ENCODE measurements at places on chromosomes 11 and 22.

GRCh38 chr11:123454796-123455195 is 24.7 kb downstream of the GRAMD1B start:
- no peak for DNase-seq

GRCh38 chr11:96309643-96310017 is 33.4 kb downstream of the MAML2 start:
- no peak for DNase-seq

DNA sequence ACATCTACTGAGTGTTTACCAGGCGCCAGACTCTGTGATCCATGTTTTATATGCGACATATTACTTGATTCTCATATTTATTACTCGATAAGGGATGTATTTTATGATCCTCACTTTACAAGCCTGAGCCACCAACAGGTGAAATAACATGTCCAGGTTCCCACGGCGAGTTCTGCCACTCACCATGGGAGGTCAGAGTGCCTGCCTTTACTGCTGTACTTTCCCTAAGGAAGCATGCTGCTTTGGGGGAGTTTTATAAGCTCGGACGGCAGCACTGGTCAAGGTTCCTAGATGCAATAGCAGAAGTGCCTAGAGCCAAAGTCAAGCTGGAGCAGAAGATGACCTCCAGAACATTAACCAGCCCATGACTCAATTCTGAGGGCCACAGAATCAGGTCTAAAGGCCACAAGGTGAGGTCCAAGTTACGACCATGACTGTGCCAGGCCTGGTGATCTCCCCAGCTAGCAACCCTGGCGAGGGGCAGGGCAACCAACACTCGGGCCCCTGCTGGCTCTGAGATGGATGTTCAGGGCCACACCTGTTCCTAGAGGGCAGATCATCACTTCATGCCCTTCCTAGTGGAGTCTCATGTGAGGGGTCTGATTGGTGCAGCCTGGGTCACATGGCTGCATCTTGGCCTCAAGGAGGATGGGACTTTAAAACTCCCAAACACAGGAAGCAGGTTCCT is 14.2 kb downstream of the IFT27 start:
- DNase-seq = no peak

DNA sequence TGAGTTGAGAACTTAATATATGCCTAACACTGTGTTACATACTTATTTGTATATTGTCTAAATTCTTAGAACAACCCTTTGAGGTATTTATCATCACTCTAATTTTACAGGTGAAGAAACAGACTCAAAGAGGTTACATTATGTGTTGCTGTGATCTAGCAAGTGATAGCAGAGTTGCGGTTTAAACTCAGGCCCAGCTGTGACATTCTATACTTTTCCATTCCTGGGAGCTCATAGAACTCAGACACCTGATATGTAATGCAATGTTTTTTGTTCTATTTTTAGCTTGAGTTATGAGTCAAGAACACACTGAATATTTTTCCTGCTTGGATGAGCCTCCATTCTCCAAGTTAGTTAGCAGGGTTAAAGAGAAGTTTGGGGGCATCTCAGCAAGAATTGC is 449.7 kb upstream of the DDI1 start:
- no peak for DNase-seq

DNA sequence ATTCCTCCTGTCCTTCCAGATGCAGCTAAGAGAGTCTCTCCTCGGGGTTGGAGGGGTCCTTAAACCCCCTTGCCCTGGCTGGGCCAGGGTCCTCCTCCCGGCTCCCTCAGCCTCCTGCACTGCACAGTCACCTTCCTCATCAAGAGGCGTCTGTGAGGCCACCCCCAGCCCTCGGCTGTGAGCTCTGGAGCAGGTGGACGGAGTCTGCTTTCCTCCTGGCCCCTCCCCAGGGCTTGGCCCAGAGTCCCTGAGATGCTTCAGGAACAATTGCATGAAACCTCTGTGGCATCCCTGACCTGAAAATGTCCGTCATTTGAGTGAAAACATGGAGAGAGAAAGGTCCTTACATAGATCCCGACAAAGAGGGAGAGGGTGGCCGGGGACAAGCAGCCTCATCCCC is 6.7 kb upstream of the FGF3 start:
- no peak for DNase-seq

GRCh38 chr11:130034236-130034635 is 31.6 kb upstream of the PRDM10 start:
- no peak for DNase-seq

Data from anterior cingulate cortex (tissue), 58 donors.